ENCODE measurements at places on chromosomes 16 and 17.

- no peak for DNase-seq
Measured at GRCh38 chr17:48024149-48025039, 13.2 kb downstream of the COPZ2 start.

GRCh38 chr16:78240459-78241222 is 141.2 kb downstream of the WWOX start:
- no peak for DNase-seq

DNA sequence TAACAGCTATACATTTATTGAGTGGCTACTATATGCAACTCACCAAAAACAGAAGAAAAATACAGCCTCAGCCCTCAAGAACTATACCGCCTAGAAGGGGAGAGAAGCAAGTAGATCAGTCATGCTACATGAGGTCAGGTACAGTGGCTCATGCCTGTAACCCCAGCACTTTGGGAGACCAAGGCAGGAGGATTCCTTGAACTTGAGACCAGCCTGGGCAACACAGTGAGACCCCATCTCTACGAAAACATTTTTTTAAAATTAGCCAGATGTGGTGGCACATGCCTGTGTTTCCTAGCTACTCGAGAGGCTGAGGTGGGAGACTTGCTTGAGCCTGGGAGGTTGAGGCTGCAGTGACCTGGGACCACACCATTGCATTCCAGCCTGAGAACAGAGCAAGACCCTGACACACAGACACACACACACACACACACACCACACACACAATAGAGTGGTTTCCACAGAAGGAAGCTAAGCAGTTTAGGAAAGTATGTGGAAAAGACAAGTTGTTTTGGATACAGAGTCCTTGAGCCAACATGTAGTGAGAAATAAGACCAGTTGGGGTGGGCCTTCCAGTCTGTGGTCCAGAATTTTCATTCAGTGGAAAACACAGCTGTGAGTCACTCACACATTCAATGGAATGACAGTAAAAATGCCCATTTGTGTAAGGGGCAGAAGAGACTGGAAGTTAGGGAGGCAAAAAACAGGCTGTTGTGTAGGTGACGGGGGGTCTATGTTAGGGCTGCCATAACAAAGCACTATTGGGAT is 10.7 kb upstream of the SNTB2 start:
- no peak for DNase-seq

DNA sequence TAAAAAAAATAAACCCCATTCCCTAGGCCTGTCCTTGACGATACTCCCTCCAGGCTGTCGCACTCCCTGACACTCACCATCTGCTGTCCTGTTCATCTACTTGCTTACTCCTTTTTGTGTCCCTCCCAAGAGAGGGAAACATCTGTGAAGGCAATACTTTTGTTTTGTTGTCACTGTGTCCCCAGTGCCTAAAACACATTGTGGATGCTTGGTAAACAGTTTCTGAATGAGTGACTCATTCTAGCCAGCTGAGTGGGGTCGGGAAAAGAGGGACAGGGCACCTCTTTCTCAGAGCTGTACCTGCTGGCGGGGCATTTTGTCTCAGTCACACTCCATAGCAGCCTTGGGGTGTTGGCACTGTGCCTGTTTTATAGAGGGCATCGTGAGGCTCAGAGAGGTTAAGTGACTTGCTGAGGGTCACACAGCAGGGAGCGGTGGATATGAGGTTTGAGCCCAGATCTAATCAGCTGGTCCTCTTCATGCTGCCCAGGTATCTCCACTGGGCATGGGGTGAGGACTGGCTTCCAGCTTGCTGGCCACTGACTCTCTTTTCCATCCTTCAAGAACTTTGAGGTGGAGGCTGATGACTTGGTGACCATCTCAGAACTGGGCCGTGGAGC is 15.6 kb downstream of the MAP2K3 start:
- no peak for DNase-seq

DNA sequence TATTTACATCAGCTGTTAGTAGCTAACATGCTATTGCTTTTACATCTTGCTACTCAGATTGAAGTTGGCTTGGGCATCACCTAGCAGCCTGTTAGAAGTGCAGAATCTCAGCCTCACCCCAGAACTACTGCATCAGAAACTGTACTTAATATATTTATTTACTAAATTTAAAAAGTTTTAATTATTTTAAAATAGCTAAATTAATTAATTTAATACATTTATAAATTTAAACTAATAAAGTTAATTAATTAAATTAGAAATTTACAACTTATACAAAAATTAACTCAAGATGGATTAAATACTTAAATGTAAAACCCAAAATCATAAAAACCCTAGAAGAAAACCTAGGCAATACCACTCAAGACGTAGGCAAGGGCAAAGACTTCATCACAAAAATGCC is 38.9 kb upstream of the GNA13 start:
- DNase-seq = no peak

- no peak for DNase-seq
Measured at GRCh38 chr16:50615891-50616290, 65.2 kb downstream of the SNX20 start.

DNA sequence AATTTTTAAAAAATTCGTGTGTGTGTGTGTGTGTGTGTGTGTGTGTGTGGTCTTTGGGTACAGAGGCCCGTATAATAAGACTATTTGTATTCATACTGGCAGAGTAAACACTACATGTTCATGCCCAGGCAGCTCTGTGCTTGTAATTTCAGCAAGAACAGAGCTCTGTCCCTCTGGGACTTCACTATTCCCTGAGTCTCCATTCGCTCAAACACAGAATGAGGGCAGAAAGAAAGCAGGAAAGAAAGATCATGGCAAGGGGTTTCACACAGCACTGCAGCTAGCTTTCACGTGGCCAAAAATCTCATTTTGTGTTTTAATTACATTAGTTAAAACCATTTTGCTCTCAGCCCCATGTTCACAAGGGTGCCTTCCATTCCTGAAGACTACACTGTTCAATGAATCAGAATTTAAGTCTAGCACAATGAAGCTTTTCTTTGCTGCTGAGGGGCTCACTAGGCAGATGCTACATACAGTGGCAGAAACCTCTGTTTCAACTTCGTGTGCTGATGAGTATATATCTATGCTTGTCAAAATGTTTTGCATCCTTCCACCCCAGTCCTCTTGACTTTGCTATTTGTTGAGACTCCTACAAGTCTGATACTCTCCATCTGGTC is 198.4 kb upstream of the C17orf78 start:
- DNase-seq = peak; percentile 13

GRCh38 chr16:66740533-66740932 is 10.9 kb downstream of the DYNC1LI2 start:
- no peak for DNase-seq

- peak; percentile 27 for DNase-seq
Measured at GRCh38 chr17:81309140-81309858, 14.2 kb upstream of the SLC38A10 start.

- no peak for DNase-seq
Measured at GRCh38 chr16:79721270-79721669, 120.7 kb upstream of the MAF start.

- DNase-seq = no peak
Measured at GRCh38 chr16:85908444-85908843, 9.5 kb downstream of the IRF8 start.

GRCh38 chr16:29993903-29994599 is 1.4 kb downstream of the HIRIP3 start:
- DNase-seq = no peak

DNA sequence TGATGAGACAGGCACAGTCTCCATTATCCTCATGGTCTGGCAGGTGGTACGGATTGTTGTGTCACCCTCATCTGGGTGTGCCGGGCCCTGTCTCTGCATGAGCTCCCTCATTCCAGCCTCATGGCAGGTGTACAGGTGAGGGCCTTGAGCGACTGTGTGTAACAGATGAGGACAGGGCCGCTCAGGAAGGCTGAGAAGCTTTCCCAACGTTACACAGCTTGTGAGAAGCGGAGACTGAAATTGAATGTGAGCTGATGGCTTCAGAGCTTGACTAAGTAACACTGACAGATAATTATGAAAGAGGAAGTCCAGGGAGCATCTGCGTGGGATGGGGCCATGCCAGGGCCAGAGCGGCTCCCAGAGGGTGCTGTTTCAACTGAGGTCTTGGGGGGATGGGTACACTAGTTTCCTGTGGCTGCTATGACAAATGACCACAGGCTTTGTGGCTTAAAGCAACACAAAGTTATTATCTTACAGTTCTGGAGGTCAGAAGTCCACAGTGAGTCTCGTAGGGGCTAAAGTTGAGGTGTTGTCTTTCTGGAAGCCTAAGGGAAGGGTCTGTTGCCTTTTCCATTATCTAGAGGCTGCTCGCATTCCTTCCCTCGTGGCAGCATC is 36.7 kb downstream of the CMIP start:
- peak; percentile 37 for DNase-seq

- no peak for DNase-seq
Measured at GRCh38 chr16:70437582-70438557, 1.0 kb downstream of the ST3GAL2 start.

GRCh38 chr17:9241371-9241712 is 220.0 kb downstream of the NTN1 start:
- peak; percentile 59 for DNase-seq

DNA sequence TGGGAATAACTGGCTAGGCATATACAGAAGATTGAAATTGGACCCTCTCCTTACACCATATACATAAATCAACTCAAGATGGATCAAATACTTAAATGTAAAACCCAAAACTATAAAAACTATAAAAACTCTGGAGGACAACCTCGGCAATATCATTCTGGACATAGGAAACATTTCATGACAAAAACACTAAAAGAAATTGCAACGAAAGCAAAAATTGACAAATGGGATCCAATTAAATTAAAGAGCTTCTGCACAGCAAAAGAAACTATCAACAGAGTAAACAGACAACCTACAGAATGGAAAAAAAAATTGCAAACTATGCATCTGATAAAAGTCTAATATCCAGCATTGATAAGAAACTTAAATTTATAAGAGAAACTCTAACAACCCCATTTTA is 503.7 kb upstream of the C16orf82 start:
- no peak for DNase-seq

GRCh38 chr16:22073350-22073749 is 19.0 kb upstream of the VWA3A start:
- no peak for DNase-seq

GRCh38 chr17:76932402-76933333 is 64.5 kb downstream of the MGAT5B start:
- no peak for DNase-seq

GRCh38 chr17:44606658-44607057 is 49.4 kb downstream of the FZD2 start:
- DNase-seq = no peak

GRCh38 chr16:11138769-11139325 is 117.2 kb downstream of the SOCS1 start:
- DNase-seq = no peak

GRCh38 chr16:2162676-2163118 is 7.1 kb downstream of the TRAF7 start:
- DNase-seq = no peak

- peak; percentile 38 for DNase-seq
Measured at GRCh38 chr16:24834459-24835335, 11.1 kb upstream of the SLC5A11 start.

DNA sequence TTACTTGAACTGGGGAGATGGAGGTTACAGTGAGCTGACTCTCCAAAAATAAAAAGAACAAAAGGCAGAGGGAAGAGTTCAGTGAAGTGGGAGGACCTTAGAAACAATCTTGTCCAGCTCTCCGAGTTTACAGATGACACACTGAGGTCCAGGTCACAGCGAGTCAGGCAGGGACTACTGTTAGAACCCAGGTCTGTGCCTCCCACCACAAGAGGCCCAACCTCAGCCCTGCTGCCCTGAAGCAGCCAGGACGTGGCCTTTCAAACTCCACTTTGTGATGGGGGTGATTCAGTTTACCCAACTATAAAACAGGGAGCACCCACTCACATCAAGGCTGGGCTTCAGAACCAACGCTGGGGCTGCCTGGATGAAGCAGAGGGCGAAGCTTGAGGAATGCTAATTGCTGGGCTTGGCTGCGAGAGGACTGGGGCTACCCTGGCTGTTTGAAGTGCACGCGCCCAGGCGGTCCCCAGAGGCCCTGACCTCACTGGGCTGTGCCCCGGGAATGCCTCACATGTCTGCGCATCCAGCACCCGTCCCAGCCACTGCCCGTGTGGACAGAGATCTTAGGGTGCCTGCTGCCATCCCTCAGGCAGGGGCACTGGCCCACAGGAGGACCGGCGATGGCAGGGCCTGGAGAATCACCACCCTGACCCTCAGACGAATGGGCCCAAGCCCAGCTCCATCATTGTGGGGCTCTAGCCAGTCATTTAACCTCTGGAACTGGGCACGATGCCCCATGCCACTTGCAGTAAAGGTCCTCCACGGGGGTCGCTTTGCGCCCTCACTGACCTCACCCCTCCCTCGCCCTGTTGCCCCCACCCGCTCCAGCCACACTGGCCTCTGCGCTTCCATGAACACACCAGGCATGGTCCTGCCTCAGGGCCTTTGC is 11.4 kb downstream of the SLC5A10 start:
- no peak for DNase-seq

- no peak for DNase-seq
Measured at GRCh38 chr17:65551267-65552040, 10.0 kb downstream of the AXIN2 start.

DNA sequence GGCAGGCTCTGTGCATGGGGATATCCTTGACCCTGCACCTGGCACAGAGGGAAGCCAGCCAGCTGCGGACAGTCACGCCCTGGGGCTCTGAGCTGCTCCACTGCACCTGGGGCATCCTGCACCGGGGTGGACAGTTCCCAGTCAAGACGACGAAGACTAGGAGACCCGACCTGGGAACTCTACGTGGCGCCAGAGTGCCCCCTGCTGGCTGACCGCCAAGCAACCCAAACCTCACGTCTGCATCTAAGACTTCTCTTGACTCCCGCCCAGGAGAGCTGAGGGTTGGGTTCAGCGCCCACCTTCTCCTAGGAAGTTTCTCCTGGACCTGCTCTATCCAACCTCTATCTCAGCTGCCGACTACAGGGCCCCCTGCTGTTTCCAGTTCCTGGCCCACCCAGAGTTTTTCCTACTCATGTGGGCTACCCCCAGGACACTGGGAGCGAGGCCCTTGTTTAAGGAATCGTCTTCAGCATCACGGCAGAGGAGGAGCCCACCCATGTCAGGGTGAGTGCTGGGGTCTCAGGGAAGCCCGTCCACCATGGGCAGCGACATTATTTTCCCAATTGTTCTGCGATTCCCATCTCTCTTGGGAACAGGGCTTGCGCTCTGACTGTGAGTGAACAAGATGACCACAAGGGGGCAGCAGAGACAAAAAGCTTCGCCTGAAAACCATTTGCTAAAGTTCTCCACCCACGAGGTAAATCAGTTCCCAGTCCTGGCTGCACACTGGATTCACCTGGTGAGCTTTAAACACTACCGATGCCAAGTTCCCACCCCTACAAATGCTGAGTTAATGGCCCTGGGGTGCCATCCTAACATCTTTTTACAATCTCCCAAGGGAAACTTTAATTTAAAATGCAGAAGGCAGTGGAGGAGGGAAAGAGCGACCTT is 29.3 kb downstream of the TLE7 start:
- DNase-seq = peak; percentile 48

Measured in hippocampal formation (tissue), 2 donors.